ENCODE measurements at places on chromosomes 1 and 21.

DNA sequence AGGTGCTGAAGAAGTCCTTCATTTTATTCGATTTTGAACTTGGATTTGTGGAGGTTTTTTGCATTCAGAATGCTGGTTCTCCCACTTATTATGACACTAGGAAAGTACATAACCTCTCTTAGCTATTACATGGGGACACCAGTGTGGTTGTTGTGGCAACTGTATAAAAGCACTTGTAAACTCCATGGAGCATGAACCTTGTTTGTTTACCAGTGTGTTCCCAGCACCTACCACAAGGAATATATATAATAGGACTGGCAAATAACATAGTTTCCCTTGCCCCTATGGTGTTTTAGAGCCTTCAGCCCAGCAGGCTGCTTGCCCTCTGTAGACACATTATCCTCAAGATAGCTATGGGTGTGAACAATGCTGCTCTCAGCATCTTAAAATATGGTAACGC lies 43.1 kb downstream of the RASSF5 start:
- DNase-seq: peak; percentile 89

DNA sequence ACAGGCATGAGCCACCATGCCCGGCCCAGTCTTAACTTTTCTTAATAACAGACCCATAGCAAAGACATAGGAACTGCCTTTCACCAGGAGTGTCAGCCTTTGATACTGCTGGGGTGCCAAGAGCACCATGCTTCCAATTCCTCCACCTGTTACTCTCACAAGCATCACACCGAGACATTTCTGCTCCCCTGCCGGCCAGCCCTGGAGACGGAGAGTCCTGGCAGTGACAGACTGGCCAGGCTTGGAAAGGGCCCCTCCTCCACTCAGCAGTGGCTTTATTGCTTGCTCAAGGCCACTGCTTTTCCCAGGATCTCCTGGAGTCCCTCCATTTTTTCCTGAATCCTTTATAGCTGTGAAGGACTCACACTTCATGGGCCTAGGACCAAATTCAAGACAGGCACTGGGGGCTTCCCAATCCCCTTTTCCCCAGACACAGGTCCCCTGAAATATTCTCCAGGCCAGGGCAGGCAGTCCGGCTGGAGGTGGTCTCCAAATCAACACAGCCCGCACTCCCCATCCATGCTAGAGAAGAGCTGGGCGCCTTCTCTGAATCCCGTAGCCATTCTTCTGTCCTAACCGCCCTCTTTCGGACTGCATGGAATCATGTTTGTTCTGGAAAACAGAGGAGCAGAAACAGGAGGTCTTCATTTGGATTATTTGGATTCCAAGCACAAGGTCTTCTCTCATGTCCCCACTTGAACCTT lies 25.5 kb upstream of the PTPRF start:
- no peak for DNase-seq

GRCh38 chr1:219121679-219122078 lies 52.0 kb upstream of the LYPLAL1 start:
- DNase-seq: no peak

GRCh38 chr1:158972841-158973240 lies 36.9 kb upstream of the IFI16 start:
- no peak for DNase-seq

- DNase-seq: no peak
Observed at GRCh38 chr1:186828611-186829454, at the start of gene PLA2G4A. Gene PLA2G4A (plus strand): TSS chr1:186828949. CDS start chr1:186854355, 25,406 bp downstream.

- no peak for DNase-seq
Observed at GRCh38 chr1:70101231-70101630, 104.1 kb downstream of the LRRC40 start.

DNA sequence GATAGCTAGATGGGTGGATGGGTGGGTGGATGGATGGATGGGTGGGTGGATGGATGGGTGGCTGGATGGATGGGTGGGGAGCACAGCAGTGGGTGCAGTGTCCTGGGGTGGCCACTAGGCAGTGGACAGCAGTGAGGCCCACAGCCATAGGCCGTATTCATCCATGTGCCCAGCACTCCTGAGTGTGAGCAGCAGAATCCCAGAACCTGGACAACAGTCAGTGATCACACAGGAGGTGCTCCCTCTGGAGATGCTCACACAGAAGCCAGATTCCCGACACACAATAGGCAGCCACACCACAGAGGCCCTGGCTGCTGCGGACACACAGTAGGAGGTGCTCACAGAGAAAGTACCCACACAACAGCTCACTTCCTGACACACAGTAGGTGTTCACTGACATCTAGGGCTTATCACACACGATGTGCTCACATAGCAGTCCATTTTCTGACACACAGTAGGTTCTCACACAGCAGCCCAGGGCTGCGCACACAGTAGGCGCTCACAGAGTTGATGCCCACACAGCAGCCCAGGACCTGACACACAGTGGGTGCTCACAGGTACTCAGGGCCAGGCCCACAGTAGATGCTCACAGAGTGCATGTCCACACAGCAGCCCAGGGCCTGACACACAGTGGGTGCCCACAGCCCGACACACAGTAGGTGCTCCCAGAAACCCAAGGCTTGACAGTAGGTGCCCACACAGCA lies 64.0 kb downstream of the RAP1GAP start:
- no peak for DNase-seq

GRCh38 chr1:35505911-35506798 lies 51.0 kb downstream of the KIAA0319L start:
- no peak for DNase-seq

DNA sequence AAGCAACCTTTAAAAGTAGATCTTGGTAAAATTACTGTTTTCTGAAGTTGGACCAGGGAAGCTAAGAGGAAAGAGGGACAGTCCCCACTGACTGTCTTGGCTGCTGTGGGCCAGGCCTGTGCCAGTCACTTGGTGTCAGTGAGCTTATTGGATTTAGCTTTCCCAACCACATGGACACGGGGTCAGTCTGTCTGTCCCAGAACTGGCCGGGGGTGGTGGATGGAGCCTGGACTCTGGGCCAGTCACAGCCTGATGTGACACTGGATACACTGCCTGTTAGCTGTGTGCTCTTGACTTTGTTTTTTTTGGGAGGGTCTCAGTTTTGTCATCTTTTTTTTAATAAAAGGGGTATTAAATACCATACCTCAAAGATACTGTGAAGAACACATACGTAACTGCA lies 96.7 kb downstream of the GALNT2 start:
- DNase-seq: no peak

GRCh38 chr1:196887515-196888239 lies at the start of gene CFHR4:
Gene CFHR4 (plus strand): TSS chr1:196888052. CDS start chr1:196888151, 99 bp downstream.
- DNase-seq: no peak

DNA sequence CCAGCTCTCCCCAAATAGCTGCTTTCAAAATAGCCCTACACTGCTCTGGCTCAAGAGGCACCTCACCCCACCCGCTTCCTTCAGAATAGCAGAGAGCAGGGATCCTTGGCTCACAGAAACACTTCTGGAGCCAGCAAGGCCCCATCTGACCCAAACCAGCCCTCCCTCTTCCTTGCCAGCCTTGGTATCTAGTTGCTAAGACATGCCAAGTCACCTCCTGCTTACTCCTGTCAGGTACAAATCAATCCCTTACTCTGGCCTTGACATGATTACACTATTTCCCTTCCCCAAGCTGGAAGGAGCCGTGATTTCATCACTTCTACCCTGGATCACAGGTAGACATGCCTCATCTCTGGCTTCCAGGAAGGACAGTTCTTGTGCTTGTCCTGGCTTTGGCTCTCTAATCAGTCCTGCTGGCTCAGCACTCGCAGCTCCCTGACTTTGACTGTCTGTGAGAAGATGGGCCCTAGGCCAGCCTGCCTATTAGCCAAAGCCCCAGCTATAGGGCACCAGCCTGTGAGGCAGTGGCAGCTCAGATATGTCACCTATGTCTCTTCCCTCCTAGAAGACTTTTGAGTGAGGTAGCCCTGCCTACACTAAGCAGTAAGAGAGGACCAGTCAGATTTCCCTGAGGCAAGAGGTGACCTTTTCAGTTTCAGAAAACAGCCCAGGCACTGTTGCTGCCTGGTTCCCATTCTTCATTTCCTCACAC lies 8.9 kb upstream of the MUTYH start:
- DNase-seq: no peak

DNA sequence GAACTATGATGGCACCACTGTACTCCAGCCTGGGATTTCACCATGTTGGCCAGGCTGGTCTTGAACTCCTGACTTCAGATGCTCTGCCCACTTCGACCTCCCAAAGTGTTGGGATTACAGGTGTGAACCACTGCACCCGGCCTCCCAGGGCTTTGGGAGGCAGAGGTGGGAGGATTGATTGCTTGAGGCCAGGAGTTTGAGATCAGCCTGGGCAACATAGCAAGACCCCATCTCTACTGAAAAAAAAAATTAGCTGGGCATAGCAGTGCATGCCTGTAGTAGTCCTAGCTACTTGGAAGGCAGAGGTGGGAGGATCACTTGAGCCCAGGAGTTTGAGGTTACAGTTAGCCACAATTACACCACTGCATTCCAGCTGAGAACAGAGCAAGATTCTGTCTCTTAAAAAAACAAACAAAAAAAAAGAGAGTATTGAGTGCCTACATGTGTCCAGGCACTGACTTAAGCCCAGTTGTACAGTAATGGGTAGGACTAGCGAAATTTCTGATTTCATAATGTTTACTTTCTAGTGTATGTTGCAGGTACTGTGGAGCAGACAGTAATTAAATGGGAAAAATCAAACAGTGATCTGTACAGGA lies 4.2 kb downstream of the MANEAL start:
- DNase-seq: no peak

GRCh38 chr1:81305997-81306452 lies 494.7 kb upstream of the ADGRL2 start:
- no peak for DNase-seq

GRCh38 chr21:27269644-27270043 lies 302.8 kb upstream of the ADAMTS5 start:
- DNase-seq: no peak

DNA sequence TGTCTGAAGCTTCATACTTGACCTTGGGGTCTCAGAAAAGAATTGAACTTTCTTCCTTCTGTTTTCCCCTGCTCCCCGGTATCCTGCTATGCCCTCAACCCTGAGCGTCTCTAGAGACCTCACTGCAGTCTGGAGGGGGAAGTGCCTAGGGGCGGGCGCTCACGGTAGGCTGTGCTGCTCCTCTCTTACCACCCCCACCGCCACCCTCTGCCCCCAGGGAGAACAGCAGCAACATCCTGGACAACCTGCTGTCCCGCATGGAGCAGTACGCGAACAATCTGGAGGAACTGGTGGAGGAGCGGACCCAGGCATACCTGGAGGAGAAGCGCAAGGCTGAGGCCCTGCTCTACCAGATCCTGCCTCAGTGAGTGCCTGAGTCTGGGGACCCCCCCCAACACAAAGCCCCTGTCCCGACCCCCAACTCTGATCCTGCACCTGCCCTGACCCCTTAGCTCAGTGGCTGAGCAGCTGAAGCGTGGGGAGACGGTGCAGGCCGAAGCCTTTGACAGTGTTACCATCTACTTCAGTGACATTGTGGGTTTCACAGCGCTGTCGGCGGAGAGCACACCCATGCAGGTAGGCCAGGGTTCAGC lies 10.3 kb downstream of the NPR1 start:
- no peak for DNase-seq

GRCh38 chr1:51231120-51231519 lies 5.0 kb upstream of the RNF11 start:
- no peak for DNase-seq

GRCh38 chr1:10208537-10208936 lies 1.8 kb upstream of the KIF1B start:
- DNase-seq: no peak

DNA sequence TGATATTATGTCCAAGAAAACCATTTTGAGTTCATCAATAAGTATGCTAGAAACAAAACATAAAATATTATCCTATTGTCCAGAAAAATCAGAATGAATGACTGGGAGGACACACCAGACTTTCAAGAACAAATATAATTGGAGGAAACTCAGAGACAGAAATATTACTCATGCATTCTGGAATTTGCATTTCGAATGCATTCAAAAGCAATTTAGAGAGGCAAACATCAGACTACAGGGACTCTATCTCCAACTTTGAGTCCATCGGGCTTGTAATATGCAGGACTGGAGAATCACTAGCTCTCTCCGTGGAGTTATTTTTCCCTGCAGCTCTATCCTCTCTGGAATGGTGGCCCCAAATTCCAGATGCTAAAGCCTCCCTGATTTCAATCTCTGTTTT lies 161.8 kb downstream of the CDC42BPA start:
- no peak for DNase-seq

GRCh38 chr1:199020904-199021303 lies 382.1 kb downstream of the PTPRC start:
- no peak for DNase-seq

DNA sequence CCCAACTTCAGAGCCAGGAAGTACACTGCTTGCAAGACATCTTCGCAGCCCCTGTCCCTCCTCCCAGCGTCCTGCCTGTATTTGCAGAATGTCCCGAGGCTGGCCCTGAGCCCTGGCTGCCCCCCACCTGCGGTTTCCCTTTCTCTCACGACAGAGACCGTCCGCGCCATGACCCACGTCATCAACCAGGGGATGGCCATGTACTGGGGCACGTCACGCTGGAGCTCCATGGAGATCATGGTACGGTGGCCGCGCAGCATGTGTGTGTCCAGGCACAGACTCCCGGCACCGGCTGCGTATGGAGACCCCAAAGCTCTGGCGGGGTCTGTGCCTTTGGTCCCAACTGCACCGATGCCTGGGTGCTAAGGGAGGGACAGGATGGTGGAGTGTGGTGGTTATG lies 48.6 kb downstream of the KCNAB2 start:
- DNase-seq: no peak

All from NCI-H187 (cell line).